H4 (cell line): ENCODE measurements at places on chromosomes 11 and 22.
A peak's percentile ranks its signal among the peaks of the same experiment; 100 is the strongest.

DNA sequence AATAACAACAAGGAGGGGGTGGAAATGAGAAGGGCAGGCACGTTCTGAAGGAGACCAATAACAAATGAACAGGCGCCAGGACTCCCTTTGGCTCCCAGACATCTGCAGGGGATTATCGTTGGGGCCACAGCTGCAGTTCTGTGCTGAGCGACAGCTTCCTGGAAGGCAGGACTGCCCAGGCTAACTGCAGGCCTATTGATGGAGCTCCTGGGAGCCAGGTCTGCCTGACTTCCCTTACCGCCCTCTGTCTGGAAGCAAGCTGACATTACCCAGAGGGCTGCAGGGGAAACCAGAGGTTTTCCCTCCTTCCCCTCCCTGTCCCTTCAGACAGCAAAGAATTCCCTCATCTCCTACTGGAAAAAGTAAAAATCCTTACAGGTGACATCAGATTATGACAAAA, 5.0 kb downstream of the DRD2 start:
- no peak for DNase-seq

DNA sequence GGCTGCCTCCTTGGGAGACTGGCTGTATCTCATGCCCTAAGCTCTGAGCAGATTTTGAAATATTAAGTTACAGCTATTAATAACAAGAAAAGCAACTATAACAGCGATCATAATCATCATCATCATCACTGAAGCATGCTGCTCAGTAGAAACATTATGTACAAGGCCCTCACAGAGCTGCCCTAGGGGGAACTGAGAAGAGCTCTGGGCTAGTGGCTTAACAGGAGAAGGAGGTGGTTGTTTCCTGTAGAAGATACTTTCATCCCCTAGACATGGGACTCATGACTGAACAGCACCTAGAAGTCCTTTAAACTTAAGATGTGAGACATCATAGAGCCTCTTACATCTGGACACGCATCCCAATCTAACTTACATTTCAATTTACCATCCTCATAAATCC, 332.8 kb upstream of the PLET1 start:
- no peak for DNase-seq

GRCh38 chr11:10725114-10725906, 25.7 kb upstream of the CTR9 start:
- peak; percentile 60 for DNase-seq

DNA sequence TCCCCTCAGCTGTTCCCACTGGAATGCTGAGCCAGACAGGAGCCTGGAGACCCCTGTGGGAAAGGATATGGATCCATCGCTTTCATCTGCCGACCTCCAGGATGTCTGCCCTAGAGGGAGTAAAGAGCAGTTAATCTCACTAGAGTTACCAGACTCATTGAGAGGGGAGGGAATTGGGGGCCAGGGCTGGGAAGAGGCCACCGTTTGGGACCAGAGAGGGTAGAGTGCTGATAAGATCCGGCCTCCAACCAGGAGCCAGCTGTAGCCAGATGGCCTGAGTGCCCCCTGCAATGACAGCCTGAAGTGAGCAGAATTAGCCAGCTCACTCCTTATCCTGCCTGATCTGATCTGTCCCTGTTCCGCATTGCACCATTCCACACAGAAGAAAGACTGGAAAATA, 3.7 kb upstream of the APLNR start:
- no peak for DNase-seq

GRCh38 chr11:113663567-113663966, 42.5 kb downstream of the TMPRSS5 start:
- DNase-seq, result peak; percentile 35
